Mesenchymal stem cell (in vitro differentiated cells and primary cell): ENCODE measurements at places on chromosomes 7 and 10.

- peaks cover 4% of the 10 kb centered on the region for H3K27me3 ChIP-seq
- peaks cover 3% of the 10 kb centered on the region for H3K4me1 ChIP-seq
- peaks cover 4% of the 10 kb centered on the region for H3K36me3 ChIP-seq
- no peak overlapping the region for H3K27ac ChIP-seq
- no peak for DNase-seq
- no peak overlapping the region for H3K4me3 ChIP-seq
These were observed 23.7 kb downstream of the ACSL5 start for GRCh38 chr10:112397592-112397991.

- H3K27me3 ChIP-seq, result no peaks in the 10 kb centered on the region
- no peaks in the 10 kb centered on the region for H3K36me3 ChIP-seq
- H3K27ac ChIP-seq, result no peak overlapping the region
- DNase-seq, result no peak
- no peak overlapping the region for H3K4me3 ChIP-seq
These were observed 85.4 kb downstream of the KCNMA1 start for GRCh38 chr10:77552252-77552651.

GRCh38 chr7:107867858-107868466 lies 23.0 kb upstream of the DLD start:
- H3K27ac ChIP-seq, result no peak overlapping the region
- no peaks in the 10 kb centered on the region for H3K4me1 ChIP-seq
- no peak overlapping the region for H3K4me3 ChIP-seq
- no peaks in the 10 kb centered on the region for H3K36me3 ChIP-seq

GRCh38 chr10:29688230-29688661 lies 53.5 kb upstream of the SVIL start:
- H3K4me3 ChIP-seq, result peak overlapping the region; percentile 1
- H3K4me1 ChIP-seq, result peaks cover 8% of the 10 kb centered on the region
- peak; percentile 48 for DNase-seq
- no peaks in the 10 kb centered on the region for H3K27me3 ChIP-seq

DNA sequence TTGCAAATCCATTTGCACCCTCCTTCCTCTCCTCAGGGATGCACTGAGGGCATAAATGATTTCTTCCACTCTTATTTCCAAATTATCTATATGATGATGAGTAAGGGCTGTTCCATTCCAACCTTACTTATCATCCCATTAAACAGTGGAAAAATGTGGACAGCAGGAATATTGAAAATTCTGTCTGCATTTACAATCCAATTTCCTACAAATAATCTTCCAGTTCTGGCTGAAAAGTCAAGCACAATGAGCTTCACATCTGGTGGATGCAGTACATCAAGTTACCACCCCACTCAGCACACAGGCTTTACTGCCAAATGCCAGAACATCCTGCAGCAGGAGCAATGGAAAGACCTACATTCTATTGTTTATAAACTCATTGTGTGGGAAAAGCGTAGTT lies 345.0 kb upstream of the STEAP1 start:
- DNase-seq, result no peak
- no peaks in the 10 kb centered on the region for H3K27me3 ChIP-seq
- H3K27ac ChIP-seq, result no peak overlapping the region

GRCh38 chr10:18906636-18907035 lies 142.0 kb upstream of the MALRD1 start:
- no peak overlapping the region for H3K4me3 ChIP-seq
- H3K4me1 ChIP-seq, result no peaks in the 10 kb centered on the region
- no peak overlapping the region for H3K27ac ChIP-seq
- no peak for DNase-seq
- no peaks in the 10 kb centered on the region for H3K36me3 ChIP-seq
- H3K27me3 ChIP-seq, result no peaks in the 10 kb centered on the region

DNA sequence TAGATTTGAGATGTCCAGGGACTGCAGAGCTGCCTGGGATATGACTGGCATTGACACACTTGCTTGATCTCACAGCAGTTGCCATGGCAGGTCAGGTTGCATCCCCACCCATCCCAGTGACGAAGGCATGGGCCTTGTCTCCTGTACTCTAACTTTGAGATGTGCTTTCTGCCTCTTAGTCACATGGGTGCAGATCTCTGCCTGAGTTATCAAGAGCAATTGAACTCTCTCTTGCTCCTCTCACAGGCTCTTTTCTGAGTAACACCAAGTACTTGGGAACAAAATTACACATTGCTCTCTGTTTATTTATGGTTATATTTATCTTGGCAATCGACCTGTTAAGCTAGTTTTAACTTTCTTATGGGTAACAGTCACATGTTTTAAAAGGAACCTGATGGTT lies 237.3 kb downstream of the NSUN6 start:
- DNase-seq, result no peak
- H3K27ac ChIP-seq, result no peak overlapping the region
- no peaks in the 10 kb centered on the region for H3K36me3 ChIP-seq
- no peaks in the 10 kb centered on the region for H3K27me3 ChIP-seq
- no peak overlapping the region for H3K4me3 ChIP-seq

DNA sequence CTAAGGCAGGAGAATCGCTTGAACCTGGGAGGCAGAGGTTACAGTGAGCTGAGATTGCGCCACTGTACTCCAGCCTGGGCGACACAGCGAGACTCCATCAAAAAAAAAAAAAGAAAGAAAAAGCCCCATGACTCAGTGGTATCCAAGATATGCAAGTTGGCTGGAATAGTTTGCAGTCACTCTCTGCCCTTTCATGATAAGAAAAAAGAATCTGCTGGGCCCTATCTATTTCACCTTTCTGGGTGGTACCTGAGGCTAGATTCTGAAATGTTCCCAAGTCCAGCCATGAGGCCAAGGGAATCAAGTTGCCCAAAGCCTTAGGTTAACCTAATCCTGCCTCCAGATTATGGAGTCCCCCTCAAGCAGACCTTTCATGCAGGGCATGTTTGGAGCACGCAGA lies 24.3 kb downstream of the NKX2-3 start:
- H3K27ac ChIP-seq, result no peak overlapping the region
- H3K4me3 ChIP-seq, result no peak overlapping the region
- no peaks in the 10 kb centered on the region for H3K4me1 ChIP-seq
- H3K36me3 ChIP-seq, result no peaks in the 10 kb centered on the region
- DNase-seq, result no peak

DNA sequence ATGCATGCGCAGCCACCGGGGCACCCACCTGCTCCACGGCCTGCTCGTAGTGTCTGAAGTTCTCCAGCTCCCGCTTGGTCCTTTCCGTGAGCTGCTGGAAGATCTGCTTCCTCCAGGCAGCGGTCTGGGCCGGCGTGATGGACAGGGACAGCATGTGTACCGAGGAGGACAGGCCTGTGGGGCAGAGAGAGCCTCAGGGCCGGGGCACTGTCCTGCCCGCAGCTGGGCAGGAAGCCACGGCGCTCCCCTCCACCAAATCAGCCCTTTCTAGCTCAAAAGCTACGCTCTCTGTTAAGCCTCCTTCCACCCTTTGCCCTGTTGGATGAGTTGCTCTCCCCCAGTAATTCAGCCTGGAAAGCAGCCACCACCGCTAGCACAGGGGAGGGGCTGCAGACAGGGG lies 19.2 kb downstream of the TECPR1 start:
- peaks cover 3% of the 10 kb centered on the region for H3K4me1 ChIP-seq
- H3K36me3 ChIP-seq, result peaks cover 6% of the 10 kb centered on the region
- DNase-seq, result no peak
- no peak overlapping the region for H3K4me3 ChIP-seq

DNA sequence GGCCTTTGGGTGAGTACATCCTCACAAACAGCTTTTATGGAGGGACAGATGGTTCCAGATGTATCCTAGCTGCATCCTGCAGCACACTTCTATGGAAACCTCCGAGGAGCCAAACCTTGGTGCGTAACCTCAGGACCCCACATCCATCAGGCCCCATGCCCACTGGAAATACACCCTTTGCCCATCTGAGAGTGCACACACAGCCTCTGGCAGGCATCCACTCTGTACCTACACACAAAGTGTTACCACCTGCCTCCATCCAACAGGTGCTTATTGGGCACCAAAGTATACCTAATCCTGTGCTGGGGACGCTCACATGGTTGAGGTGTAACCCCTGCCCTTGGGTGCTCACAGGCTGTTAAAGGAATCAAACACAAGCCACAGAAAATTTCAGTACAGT lies 117.9 kb downstream of the ADCY1 start:
- H3K27ac ChIP-seq, result no peak overlapping the region
- no peak for DNase-seq
- peaks cover 19% of the 10 kb centered on the region for H3K4me1 ChIP-seq
- no peaks in the 10 kb centered on the region for H3K36me3 ChIP-seq

DNA sequence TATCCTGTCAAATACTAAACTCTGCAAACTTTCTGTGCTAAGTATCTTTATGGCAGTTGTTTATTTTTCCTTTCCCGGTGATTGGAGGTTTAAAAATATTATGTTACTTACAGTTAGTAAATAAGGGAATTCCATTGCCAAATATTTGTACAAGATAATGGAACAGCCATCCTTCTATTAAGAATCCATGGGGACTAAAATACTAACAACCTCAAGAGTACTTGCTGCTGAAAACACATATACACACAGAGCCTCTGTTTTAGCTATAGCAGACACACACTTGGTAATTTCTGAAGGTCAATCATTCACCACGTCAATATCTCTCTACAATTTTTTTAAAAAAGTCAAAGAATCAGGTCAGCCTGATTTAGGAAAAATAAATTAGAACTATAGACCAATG lies 32.4 kb downstream of the TSPAN12 start:
- H3K4me1 ChIP-seq, result no peaks in the 10 kb centered on the region
- H3K27me3 ChIP-seq, result no peaks in the 10 kb centered on the region
- H3K27ac ChIP-seq, result no peak overlapping the region
- H3K4me3 ChIP-seq, result no peak overlapping the region
- DNase-seq, result peak; percentile 53

DNA sequence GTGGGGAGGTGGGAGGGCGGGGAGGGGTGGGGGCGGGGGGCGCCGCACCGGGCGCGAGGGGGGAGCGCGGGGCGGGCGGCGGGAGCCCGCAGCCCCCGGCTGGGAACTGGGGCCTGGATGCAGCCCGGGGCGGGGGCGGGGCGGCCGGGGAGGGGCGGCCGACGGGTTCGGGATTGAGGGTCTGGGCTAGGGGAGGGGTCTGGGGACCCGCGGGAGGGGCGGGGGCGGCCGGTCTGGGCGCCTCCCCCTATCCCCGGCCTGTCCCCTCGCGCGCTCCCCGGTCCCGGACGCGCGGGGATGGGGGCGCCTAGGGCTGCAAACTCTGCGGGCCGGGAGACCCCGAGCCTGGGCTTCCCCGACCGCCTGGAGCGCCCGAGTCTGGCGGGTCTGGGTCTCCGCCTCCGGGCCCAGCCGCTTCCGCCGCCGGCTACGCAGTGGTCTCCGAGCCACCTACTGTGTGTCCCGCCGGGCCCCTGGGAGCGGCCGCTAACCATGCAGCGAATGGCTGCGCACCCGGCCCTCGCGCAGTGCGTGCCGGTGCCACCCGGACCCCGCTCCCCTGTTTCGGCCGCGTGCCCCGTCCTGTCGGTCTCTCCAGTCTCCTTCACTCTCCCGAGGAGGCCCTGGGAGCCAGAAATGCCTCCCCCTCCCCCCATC lies 375 bp upstream of the FGF8 start:
- peaks cover 36% of the 10 kb centered on the region for H3K4me1 ChIP-seq
- H3K27me3 ChIP-seq, result peaks cover 67% of the 10 kb centered on the region
- no peaks in the 10 kb centered on the region for H3K36me3 ChIP-seq
- no peak overlapping the region for H3K27ac ChIP-seq

GRCh38 chr7:1494447-1494846 lies 9.7 kb downstream of the INTS1 start:
- H3K36me3 ChIP-seq, result peaks cover 98% of the 10 kb centered on the region
- no peaks in the 10 kb centered on the region for H3K27me3 ChIP-seq
- H3K4me1 ChIP-seq, result no peaks in the 10 kb centered on the region
- H3K27ac ChIP-seq, result no peak overlapping the region

GRCh38 chr7:44460325-44460724 lies 30.1 kb downstream of the NUDCD3 start:
- no peak overlapping the region for H3K4me3 ChIP-seq
- H3K27ac ChIP-seq, result peak overlapping the region; percentile 59
- no peak for DNase-seq
- H3K4me1 ChIP-seq, result peaks cover 13% of the 10 kb centered on the region

DNA sequence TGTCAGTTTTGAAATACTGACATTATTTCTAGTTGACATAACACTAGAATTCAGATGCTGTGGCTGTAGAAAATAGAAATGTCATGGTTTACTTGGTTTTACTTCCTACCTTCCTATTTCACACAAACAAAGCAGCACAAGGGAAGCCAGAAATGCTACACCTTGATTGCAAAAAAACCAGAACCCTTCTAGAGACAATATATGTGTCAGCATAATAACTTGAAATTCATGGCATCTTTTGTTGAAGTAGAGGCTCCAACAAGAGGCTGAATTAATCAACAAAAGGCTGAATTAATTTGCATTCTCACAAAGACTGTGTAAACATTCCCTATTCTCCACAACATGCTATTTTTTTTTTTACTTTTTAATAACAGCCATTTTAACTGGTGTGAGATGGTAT lies 25.2 kb downstream of the ZNF117 start:
- H3K36me3 ChIP-seq, result no peaks in the 10 kb centered on the region
- H3K27ac ChIP-seq, result no peak overlapping the region
- no peaks in the 10 kb centered on the region for H3K27me3 ChIP-seq
- no peaks in the 10 kb centered on the region for H3K4me1 ChIP-seq

DNA sequence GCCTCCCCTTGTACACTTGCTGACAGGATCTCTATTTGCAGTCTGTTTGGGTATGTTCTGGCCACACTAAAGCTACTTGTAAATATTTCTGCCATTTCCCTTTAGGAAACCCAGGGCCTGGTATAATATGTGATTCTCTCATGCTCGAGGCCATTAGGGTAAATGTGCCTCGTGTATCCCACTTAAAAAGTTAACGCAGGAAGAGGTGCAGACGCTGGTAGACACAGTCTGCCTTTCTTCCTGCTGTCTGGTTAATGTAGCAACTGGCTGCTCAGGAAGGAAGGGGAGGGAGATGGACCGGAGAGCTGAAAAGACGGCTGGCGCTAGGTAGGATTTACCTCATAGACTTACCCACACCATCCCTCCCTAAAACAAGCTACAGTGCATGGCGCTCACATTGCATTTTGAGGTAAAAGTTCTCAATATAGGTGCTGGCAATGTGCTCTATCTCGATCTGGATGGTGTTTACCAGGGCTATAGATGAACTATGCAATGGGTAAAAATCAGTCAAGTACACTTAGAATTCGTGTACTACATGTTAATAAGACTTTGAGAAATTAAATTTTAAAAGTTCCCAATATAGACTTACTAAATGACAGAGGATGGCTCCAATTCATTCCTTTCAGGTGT lies 125.9 kb downstream of the JAZF1 start:
- H3K27ac ChIP-seq, result peak overlapping the region; percentile 98
- DNase-seq, result peak; percentile 76
- no peak overlapping the region for H3K4me3 ChIP-seq
- H3K27me3 ChIP-seq, result no peaks in the 10 kb centered on the region
- H3K36me3 ChIP-seq, result no peaks in the 10 kb centered on the region

DNA sequence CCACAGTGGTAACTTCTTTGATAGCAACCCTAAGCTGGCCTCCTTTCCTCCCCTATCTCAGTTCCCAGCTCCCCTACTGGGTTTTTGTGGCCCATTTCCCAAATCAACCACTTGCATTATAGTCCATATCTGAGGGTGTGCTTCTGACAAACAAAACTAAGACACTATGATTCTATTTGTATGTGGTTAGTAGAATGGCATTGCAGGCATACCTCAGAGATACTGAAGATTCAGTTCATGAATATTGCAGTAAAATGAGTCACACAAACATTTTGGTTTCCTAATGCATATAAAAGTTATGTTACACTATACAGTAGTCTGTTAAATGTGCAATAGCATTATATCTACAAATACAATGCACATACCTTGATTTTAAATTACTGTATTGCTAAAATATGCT lies 15.4 kb upstream of the TMEM243 start:
- peaks cover 7% of the 10 kb centered on the region for H3K27me3 ChIP-seq
- H3K36me3 ChIP-seq, result no peaks in the 10 kb centered on the region
- DNase-seq, result peak; percentile 32
- H3K27ac ChIP-seq, result no peak overlapping the region
- H3K4me3 ChIP-seq, result no peak overlapping the region
- peaks cover 3% of the 10 kb centered on the region for H3K4me1 ChIP-seq
